ENCODE measurements at places on chromosomes 7 and 10.

- DNase-seq, result no peak
Observed at GRCh38 chr10:90913774-90914420, 7.0 kb downstream of the ANKRD1 start.

DNA sequence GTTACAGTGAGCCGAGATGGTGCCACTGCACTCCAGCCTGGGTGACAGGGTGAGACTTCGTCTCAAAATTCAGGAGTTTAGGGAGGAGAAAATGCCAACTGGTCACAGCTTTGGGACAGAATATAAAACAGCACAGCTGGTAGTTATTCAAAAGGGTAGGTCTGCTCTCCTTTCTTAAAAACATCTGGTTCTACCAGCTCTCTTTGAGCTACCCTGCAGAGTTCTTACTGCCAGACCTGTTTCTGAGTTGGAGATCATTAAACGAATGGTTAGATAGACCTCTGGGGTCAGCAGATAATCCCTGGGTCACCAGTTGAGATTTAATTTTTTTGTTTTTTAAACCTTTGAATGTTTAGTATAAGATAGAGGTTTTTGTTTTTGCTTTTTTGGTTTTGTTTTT, 52.6 kb downstream of the MCU start:
- DNase-seq, result no peak

- DNase-seq, result no peak
Observed at GRCh38 chr10:119755446-119755845, 29.6 kb downstream of the INPP5F start.

GRCh38 chr7:36228039-36228438, 75.0 kb downstream of the EEPD1 start:
- no peak for DNase-seq

- no peak for DNase-seq
Observed at GRCh38 chr7:45118889-45119331, 7.4 kb upstream of the TBRG4 start.

- no peak for DNase-seq
Observed at GRCh38 chr7:22896917-22897316, 74.3 kb upstream of the TOMM7 start.

- no peak for DNase-seq
Observed at GRCh38 chr7:7596176-7596575, 29.5 kb downstream of the MIOS start.

- DNase-seq, result no peak
Observed at GRCh38 chr10:34524369-34525091, 290.6 kb downstream of the PARD3 start.

DNA sequence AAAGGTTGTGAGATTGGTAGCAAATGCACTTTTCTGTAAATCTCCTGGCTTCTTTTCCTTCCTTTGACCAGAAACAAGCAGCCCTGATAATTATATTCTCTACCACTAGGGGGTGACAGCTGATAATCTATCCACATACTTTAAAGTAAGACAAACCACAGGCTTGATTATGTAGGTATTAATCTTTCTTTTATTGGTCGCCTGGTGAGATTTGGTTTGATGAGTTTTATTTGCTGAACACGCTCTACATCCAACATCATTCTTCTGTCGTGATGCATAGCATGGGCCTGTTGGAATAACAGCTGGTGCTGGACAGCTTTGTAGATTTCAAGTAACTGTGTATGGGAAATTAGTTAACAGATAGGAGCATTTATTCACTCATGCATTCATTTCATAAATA, 63.5 kb downstream of the ZNF365 start:
- no peak for DNase-seq

DNA sequence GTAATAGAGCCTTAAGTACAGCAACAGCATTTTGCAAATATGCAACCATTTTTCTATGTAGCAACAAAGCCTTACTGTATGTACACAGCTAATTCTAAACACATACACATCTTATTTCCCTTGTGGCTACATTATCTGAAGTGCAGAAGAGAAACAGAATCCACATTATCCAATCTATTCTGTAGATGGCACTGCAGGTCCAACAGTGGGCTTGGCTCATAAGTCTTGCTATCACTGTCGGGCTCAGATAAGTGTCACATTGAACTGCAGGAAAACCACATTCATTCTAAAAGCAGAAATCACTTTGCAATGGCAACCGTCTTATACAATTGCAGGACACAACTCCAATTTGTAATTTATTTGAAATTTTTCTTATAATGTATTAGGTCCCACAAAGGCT, 109.8 kb upstream of the NOBOX start:
- DNase-seq, result no peak

- no peak for DNase-seq
Observed at GRCh38 chr10:131872827-131873375, 27.9 kb upstream of the PPP2R2D start.

All from right forelimb (tissue), 1 donor.